Urothelium cell line (cell line): ENCODE measurements at places on chromosomes 2 and 18.

- DNase-seq, result no peak
Measured at GRCh38 chr18:75823471-75823870, 396.0 kb upstream of the SMIM21 start.

GRCh38 chr2:38060236-38061018 is 15.5 kb downstream of the CYP1B1 start:
- DNase-seq, result no peak

DNA sequence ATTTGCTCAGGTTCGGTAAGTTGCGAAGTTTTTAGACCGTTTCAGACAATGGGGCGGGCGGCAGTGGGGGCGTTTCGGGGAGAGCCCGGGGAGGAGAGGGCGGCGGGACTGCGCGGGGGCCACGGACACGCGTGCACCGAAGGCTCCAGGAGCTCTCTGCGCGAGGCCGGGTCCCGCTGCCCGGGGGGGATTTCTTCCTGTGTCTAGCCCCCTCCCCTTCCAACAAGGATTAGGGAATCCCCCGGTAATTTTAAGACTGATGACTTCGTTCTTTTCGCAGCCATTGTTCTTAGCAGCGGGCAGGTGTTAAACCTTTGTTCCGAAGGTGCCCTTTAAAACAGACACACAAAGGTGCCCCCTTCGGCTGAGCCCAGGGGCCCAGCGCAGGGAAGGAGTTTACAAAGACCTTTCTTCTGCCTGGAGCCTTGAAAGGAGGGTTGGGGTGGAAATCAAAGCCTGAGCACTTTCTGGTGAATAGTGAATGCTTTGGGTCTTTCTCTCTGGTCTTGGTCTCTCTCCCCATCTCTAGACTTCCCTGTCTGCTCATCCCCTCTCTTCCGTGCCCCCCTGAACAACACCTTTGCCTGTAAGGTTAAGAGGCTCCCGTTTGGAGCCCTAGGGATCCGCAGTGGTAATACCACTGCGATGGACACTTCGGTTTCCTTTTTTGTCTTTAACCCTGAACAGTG is 2.1 kb downstream of the TRIB2 start:
- no peak for DNase-seq

DNA sequence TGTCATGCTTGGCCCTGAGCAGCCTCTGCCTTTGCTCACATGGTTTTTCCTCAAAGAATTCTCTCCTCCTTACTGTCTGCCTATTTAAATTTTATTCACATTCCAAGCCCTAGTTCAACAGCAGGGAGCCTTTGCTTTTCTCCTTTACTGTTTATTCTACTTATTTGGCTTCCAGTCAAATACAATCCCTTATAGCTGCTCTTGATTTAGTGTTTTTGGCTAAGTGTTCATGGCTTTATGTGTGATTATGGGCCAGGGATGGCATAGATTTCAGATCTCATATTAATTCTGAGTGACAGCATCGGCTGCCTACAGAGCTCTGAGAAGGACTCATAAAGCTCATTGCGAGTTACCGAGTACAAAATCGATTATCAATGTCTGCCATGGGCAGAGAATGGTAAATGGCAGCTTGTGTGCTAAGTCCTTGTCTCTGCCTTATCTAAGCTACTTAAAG is 106.7 kb downstream of the METTL8 start:
- no peak for DNase-seq

GRCh38 chr18:48953104-48953706 is 2.4 kb upstream of the SMAD7 start:
- no peak for DNase-seq

- DNase-seq, result peak; percentile 31
Measured at GRCh38 chr2:43421194-43421593, 174.6 kb downstream of the THADA start.

- DNase-seq, result no peak
Measured at GRCh38 chr2:85781013-85781332, 27.2 kb downstream of the ATOH8 start.

GRCh38 chr2:74043345-74044329 is 58.9 kb downstream of the TET3 start:
- DNase-seq, result no peak

GRCh38 chr18:42141439-42141838 is 186.4 kb downstream of the PIK3C3 start:
- no peak for DNase-seq

- no peak for DNase-seq
Measured at GRCh38 chr2:216773072-216773471, 77.7 kb upstream of the IGFBP5 start.

- DNase-seq, result no peak
Measured at GRCh38 chr2:13543550-13543949, 826.8 kb downstream of the TRIB2 start.

- no peak for DNase-seq
Measured at GRCh38 chr2:238963971-238964328, 116.1 kb downstream of the TWIST2 start.

DNA sequence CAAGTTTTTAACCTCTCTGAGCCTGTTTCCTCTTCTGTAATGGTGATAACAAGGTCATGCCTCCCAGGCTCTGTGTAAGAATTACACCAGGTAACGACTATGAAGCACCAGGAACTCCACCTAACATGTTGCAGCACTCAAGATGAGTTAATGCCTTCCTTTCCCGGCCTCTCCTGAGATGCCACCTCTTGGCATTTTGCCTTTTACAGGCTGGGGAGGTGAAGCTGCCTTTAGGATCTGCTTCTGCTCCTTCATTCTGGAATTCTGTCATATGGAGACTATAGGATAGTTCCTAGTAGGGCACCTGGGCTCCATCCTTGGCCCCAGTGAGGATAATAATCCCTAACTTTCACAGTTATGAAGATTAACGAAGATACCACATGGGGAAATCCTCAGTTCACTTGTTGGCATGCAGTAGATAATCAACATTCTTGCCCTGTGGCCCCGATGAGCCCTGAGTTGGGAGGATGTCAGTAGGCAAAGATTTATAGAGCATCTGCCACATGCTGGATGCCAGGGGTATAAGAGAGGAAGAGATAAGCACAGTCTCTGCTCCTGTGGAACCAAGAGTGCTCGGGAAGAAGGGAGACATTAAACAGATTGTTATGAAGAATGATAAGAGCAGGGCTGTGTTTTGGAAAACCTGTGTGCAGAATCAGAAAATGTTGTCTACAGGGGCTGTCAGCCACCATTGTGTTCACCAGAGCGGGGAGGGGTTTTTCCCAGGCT is 43.9 kb upstream of the KCNF1 start:
- DNase-seq, result no peak

DNA sequence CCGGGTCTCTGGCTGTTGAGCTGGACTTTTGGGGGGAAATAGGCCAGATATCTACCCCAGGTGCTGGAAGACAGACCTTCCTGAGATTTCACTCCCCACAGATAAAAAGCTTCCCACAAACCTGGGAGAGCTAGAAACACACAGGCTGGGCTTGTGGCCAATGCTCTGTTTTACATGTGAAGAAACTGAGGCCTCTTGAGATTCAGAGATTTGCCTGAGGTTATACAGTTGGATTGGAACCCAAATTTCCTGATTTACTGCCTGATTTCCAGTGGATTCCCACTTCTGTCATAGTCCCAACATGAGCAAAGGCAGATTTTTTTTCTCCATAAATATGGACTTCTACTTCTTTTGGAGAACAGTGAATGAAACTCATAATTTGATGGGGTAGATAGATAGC is 360.2 kb downstream of the SETBP1 start:
- DNase-seq, result no peak

DNA sequence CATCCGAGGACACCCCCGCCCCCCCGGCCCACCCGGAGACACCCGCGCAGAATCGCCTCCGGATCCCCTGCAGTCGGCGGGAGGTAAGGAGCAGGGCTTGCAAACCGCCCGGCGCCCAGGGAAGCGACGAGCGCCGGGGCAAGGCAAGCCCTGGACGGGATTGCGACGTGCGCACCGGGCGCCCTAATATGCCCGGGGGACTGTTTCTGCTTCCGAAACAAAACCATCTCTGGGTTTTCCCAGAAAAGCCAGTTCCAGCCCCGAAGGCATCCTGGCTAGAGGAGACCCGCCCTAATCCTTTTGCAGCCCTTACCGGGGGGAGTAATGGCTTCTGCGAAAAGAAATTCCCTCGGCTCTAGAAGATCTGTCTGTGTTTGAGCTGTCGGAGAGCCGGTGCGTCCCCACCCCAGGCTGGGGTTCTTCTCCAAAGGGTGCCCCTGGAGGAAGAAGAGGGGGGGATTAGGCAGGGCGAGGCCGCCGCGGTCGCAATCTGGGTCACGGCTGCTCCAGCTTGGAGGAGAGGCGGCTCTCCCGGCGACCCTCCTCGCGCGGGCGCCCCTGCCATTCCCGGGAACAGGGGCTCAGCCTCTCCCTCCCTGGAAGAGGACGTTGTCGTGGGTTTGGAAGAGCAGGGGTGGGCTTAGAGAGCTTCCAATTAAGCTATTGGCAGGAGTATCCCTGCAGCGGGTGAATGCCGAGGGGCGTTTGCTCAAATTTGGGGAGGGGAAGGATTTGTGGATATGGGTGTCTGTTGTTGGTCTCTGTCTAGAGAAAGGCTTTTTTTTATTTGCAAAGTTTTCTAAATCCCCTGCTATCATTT is 521 bp downstream of the MYCN start:
- peak; percentile 68 for DNase-seq

DNA sequence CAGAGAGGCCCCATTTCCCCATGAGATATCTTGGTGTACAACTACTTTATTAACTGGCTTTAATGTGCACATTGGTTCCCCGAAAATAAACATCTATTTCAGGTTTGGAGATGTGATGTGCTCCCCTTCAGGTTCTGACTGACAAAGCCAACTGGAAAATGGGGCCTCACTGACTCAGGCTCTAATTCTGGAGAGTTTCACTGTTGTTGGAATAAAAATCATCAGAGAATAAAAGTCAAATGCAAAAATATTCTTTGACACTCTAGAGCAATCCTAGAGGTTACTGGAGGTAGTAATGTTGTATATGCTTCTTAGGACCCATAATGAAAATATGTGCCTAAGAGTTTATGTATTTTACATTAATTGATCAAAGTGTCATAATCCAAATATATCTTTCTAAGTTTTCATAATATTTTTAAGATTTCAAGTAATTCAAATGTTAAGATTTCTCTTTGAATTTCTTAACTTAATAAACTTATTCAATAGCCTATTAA is 189.9 kb upstream of the COL3A1 start:
- DNase-seq, result no peak

DNA sequence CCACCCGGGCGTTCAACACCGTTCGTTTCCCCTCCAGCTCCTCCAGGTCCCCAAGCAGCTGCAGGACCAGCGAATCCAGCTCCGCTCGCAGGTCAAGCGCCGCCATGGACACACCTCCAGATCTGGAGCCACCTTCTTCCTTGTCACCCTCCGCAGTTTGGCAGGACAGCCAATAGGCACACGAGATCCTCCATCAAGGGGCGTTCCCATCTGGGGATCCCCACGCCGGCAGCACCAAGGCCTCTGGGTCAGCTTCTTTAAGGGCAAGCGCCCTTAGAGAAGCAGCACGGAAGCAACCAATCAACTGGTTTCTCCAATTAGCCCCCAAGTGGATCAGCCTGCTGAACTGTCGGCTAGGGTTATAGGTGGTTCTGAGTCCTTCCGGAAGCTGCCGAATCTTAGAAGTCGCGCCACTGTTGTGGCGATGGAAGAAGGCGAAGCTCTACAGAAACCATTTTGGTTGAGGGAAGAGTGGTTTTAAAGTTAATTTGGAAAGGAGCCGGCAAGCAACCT is 621 bp upstream of the IMP4 start:
- peak; percentile 95 for DNase-seq
